ENCODE measurements at places on chromosomes 3 and 15.

GRCh38 chr3:155425396-155425795, 131.9 kb upstream of the STRIT1 start:
- no peak for DNase-seq

GRCh38 chr15:83199288-83199687, 8.3 kb downstream of the HDGFL3 start:
- DNase-seq: no peak

GRCh38 chr15:52735231-52736089, 54.7 kb downstream of the ONECUT1 start:
- DNase-seq: peak; percentile 48

GRCh38 chr3:135267487-135267886, 472.4 kb downstream of the EPHB1 start:
- DNase-seq: no peak

GRCh38 chr3:59631482-59631881, 581.7 kb upstream of the CFAP20DC start:
- no peak for DNase-seq

GRCh38 chr3:147215660-147216059, 190.7 kb downstream of the ZIC4 start:
- DNase-seq: no peak

GRCh38 chr3:11131371-11131770, 22.9 kb upstream of the HRH1 start:
- no peak for DNase-seq

GRCh38 chr3:52084954-52085680, 28.7 kb upstream of the DUSP7 start:
- no peak for DNase-seq

- no peak for DNase-seq
Observed at GRCh38 chr3:46406788-46407611, at the start of the genes CCR5AS and CCRL2. Gene CCR5AS, minus strand, starts transcription at chr3:46407066. Gene CCRL2, plus strand, starts transcription at chr3:46407259. Its CDS starts 821 bp downstream, at chr3:46408080.

GRCh38 chr3:111068574-111068973, 3.0 kb upstream of the NECTIN3 start:
- DNase-seq: no peak

DNA sequence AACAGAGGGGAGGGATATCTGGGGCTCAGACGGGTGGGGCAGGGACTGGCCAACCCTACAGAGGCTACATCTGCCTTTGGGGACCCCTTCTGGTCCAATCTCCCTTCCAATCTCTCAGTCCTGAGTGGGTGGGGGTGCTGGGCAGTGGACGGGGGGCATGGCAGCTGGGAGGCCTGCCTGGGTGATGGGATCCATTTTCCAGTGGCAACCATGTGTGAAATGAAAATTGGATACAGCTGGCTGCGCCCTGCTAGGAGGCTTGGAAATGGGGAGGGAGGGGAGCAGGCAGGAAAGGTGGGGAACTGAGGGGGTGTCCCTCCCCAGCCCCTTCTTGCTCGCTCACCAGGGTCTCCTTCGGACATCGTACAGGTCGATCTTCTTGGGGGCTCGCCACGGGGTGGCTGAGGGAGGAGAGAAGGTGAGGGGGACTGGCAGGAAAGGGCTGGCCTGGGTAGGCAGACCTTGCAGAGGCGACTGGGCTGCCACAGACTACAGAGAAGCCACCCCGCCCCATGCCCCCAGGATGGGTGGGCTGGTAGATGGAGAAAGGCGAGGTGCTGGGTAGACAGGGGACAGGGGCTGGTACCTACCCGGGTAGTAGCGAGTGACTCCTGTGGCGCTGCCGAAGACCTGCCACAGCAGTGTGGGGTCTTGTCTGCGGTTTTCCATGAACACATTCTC, 21.2 kb upstream of the TMEM115 start:
- DNase-seq: no peak

DNA sequence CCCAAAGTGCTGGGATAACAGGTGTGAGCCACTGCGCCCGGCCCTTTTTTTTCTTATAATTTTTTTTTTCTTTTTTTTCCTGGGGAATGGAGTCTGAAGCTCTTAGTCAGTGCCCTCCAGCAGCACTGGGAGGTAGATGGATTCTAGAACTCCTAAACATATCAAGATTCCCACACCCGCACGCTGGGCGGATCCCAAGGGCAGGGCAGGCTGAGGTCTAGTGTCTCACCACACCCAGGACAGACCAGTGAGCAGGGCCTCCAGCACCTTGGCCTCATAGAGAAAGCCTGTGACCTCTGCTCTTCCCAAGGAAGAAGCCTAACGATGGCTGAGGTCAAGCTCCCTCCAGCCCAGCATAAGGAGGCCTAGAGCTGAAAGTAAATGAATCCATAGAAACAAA, 153.7 kb upstream of the MEF2A start:
- no peak for DNase-seq

DNA sequence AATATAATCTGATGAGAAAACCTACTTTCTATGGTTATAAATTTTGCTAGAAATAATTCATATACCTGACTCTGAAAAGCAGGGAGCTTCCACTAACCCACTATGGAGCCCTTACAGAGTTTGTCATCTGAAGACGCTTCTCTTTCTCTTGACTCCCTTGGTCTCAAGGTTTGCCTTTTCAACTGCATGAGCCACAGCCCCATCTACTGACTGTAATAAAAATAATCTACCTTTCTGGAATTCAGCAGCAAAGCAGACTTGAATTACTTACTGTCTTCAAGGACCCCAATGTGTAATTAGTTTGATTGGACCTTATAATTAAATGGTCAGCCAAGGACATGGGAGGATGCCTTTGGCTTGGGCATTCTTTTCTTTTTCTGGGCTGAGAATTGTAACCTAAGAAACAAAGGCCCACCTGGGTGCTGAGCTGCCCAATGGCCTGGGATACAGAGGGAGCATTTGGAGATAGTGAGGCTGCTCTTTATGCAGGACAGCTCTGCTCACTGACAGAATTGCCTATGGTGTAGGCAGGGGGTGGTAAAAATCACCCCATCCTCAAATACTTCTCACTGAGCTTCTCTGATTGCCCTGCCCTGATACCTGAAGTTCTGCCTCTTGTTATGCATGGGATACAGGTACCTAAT, 178.6 kb upstream of the TRIM42 start:
- no peak for DNase-seq

DNA sequence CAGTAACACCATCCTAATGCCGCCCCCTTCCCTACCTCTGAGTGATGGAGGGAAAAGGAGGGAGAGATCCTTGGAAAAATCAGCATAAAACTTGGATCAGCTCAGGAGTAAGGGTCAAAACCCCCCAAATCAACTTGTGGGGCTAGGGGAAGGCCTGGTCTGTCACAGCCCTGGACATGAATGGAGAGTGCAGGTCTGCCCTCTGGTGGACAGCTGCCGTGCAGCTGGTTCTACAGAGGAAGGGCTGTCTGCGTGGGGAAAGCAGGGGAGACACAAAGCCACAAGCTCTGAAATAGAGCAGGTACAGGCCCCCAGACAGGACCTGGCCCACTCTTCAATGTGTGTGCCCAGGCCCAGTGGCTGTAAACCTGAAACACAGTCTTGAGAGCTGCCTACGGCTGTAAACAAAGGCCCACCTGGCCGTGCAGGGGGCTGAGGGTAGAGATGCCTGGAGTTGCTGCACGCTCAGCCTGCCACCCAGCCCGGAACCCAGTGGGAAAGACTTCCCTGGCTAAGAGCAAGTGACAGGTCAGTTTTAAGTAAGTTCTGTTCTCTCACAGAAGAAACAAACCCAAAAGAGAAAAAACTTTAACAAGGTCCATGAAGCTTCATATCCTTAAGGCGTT, 16.4 kb downstream of the CLK3 start:
- peak; percentile 56 for DNase-seq

DNA sequence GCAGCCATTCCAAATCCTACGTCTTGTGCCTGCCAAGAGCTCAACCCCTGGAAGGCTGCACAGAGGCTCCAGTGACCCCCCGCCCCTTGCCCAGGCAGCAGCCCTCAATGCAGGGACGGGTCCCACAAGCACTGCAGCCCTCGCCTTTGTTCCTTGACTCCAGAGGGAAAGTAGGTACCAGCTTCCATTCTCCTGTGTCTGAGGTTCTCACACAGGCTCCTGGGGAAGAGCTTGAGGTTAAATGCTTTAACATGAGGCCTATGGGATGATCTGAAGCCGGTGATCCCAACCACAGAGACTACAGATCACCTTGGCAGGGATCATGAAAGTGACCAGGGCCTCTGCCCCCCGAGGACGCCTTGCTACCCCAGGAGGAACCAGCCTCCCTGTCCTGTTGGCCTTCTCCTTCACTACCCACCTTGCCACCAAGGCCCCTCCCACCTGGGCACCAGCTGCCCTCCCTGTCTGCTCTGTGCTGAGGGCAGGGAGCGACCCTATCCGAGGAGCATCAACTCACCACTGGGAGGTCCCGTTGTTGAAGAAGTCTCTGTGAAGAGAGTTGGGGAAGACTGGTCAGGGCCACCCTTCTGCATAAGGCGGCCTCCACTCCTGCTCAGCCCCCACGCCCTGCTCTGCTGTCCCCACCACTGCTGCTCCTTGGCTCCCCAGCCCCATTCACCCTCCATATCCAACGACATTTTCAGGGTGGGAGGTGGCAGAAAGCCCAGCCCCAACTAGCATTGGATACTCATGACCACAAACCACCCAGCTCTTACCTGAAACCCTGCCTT, 95.3 kb downstream of the SEC22A start:
- no peak for DNase-seq

DNA sequence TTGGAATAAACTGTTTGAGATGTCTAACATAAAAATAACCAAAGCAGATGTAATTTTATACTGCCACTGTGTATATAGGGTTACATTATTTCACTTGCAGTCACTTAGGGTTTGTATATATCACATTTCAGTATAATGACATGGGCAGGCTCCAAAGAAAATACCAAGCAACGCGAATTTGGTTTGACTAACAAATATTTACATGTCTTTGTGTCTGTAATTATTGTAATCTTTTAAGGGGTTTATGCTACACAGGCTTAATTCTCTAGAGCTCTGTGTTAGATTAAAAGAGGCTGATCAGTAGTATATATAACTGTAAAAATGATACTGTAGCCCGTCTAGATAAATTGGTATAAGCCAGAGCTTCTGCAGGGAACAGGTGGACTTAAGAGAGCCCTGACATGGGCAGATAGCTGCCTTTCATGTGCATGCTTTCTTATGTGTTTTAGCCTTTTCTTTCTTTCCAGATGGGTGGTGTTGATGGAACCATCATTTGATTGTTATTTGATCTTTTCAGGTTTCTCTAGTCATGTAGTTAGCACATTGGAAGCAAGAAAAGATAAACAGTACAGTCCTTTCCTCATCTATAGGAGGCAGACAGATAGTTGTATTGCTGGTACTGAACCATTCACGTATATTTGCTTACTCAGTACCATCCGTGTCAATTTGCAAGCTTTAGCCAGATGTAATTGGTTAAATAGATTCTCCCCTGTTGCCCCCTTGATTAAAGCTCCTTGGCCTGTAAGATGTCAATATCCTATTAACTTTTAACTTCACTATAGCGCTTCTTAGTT, 86.1 kb downstream of the GALK2 start:
- DNase-seq: no peak

- DNase-seq: no peak
Observed at GRCh38 chr3:123781138-123781537, 103.0 kb downstream of the MYLK start.

- no peak for DNase-seq
Observed at GRCh38 chr3:137761563-137762503, 2.3 kb upstream of the SOX14 start.

- no peak for DNase-seq
Observed at GRCh38 chr3:69409831-69410230, 23.9 kb upstream of the FRMD4B start.

GRCh38 chr3:143255739-143256138, 136.2 kb downstream of the CHST2 start:
- no peak for DNase-seq

- DNase-seq: no peak
Observed at GRCh38 chr3:150790629-150791028, 27.7 kb upstream of the SIAH2 start.

DNA sequence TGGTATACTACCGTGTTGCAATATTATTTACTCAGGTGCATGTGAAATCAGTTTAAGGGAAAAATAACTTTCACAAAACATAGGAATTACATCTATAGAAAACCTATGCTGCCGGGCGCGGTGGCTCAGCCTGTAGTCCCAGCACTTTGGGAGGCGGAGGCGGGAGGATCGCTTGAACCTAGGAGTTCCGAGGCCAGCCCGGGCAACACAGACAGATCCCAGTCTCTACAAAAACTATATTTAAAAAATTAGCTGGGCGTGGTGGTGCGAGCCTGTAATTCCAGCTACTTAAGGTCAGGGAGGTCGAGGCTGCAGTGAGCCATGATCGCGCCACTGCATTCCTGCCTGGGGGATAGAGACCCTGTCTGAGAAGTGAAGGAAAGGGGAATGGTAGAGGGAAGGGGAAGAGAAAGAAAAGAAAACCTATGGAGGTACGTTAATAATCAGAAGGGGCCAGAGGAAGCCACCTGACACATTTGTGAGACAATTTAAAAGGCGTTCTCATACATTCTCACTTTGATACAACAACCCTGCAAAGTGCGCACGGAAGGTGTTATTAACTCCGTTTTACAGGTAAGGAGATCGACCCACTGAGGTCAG, 456 bp upstream of the TMEM62 start:
- no peak for DNase-seq

DNA sequence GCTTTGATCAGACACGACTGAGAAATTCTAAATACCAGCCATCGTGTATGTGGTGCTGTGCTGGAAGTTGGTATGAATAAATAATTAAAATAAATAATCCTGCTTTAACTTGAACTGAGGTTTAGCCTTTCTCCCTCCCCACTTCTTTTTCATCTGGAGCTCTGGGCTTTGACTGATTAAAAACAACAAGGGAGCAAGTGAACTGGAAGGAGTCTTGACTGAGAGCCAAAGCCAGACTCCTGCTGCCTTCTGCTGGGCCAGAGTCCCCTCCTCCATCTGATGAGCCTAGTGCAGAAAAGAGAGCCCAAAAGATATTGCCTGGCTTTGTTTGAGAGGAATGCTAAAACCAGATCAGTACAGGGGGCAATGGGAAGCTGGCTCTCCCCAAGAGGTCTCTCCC, 96.0 kb downstream of the CCNL1 start:
- DNase-seq: no peak

DNA sequence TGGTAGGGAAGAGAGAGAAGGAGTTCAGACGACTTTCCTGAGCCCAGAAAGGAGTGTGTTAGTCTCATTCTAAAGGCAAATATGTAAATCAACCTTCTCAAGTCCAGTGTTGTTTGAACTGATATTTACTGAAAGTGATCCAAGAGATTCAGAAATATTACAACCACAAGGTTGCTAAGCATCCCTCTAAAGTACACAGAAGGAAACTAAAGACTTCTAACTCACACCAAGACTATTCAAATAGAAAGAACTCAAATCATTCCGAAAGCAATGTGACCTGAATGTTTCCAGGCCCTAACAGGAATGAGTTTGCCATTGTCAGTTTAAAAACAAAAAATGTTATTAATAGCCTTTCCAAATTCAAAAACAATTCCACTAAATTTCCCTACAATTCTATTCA, 56.9 kb upstream of the VGLL3 start:
- DNase-seq: no peak
